ENCODE measurements at places on chromosomes 3 and 15.

DNA sequence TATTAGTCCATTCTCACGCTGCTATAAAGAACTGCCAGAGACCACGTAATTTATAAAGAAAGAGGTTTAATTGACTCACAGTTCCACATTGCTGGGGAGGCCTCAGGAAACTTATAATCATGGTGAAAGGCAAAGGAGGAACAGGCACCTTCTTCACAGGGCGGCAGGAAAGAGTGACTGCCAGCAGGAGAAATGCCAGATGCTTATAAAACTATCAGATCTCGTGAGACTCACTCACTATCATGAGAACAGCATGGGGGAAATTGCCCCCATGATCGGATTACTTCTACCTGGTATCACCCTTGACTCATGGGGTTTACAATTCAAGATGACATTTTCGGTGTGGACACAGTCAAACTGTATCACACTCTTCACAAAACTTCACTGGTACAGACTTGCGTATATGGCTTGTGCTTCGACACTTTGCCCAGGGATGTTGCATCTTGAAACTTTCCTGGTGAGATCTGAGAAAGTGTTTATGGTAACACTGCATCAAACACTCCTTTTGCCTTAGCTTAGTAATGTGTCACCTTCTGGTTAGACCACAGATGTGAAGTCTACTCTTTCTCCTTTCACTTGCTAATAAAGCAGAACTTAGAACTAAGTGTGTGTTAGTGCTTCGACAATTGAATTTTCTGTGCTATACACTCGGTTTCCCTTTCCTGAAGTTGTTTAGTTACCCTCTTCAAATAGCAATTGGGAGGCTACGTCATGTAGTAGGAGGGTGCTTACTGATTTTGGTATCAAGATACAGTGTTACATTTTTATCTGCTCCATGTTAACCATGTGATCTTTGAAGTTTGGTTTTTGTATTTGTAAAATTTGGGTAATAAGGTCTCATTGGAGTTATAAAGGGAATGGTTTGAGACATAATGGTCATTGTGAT, 185.7 kb downstream of the LPP start:
- DNase-seq, result no peak

DNA sequence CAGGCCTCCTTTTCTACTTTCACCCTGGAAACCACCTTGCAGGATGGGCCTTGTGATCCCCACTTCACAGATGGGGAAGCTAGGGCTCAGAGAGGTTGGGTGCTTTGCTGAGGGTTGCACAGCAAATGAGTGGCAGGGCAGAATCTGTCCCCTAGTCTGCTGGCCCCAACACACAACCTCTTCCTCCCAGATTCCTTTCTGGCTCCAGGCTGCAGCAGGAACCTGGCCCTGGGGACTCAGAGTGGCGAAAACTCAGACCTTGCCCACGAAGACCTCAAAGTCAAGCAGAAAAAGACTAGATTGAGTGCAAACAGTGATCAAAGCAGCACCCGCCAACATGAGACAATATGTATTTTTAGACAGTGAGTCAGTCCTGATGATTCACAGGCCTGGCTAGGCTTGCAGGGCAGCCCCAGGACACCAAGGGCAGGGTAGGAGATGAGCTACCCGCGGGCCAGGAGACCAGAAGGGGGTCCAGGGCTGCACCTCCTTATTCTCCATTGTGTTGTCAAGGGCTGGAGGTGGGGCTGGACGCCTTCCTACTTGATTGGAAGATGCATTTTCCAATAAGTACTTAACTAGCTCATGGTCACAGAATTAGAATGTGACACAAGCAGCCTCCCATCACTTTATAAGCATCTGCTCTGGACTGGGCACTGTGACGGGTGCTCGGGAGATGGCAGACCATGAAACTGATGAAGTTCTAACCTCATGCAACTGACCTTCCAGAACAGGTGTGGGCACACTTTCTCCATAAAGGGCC, 23.9 kb downstream of the GOLGA6L2 start:
- no peak for DNase-seq

GRCh38 chr3:58254144-58254543, 16.6 kb downstream of the ABHD6 start:
- no peak for DNase-seq

GRCh38 chr3:88034491-88035275, 24.1 kb downstream of the CGGBP1 start:
- DNase-seq, result no peak

DNA sequence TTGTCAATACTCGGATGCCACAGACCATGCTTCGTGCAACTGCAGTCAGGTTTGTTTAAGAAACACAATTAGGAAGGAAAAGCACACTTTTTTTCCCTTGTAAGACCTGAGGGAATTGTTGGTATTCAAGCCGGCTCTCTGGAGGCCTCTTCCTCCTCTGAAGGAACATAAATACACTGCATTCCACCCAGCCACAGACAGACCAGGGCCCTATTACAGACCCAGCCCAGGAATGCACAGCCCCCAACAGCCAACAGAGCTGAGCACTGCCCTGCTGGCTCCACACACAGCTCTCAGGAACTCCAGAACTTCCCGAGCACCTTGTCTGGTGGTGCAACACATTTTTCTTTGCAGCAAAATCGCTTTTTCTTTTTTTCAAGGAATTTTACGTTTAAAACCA, 488.7 kb upstream of the PROK2 start:
- DNase-seq, result no peak

- DNase-seq, result no peak
Observed at GRCh38 chr3:146472611-146473010, 3.2 kb upstream of the PLSCR2 start.

GRCh38 chr3:79878708-79879107, 110.9 kb upstream of the ROBO1 start:
- no peak for DNase-seq

- no peak for DNase-seq
Observed at GRCh38 chr15:78023865-78024518, 53.5 kb downstream of the TBC1D2B start.

DNA sequence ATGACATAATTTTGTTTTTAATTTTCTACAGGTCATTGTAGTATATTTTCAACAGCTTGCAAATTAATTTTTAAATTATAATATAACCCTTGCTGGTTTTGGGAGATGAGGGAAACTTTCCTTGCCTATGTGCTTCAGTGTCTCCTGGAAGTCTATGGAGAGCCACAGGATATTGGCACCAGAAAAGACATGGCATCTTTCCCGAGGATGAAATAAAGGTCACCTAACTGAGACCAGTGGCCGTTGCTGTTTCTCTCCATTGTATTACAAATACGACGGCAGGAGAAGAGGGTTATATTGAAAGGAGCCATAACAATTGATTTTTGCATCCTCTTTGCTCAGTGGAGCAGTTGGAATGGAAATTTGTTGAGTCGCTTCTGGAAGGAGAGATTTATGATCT, 19.9 kb upstream of the AQP9 start:
- no peak for DNase-seq

GRCh38 chr3:173340626-173341025, 56.9 kb upstream of the NLGN1 start:
- no peak for DNase-seq

GRCh38 chr15:70833861-70834765, 19.8 kb downstream of the LARP6 start:
- no peak for DNase-seq

- DNase-seq, result no peak
Observed at GRCh38 chr3:71101014-71101413, 482.5 kb downstream of the FOXP1 start.

DNA sequence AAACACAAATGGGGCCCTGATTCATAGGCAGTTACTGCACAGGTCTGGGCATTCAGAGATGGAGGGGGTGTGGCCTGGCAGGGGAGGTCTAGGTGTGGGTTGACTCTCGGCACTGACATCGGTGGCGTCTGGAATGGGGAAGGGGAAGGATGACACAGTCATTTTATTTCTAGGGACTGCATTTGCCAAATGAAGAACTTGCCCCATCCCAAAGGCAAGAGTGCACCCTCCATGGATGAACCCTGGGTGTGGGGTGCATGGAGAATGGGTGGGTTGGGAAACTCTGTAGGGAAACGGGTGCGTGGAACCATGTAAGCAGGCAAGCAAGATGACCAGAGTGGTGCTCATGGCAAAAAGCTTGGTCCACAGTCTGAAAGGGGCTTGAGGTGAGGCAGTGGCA, 24.5 kb downstream of the SLC6A20 start:
- DNase-seq, result no peak

- DNase-seq, result no peak
Observed at GRCh38 chr15:101651554-101652097, 555 bp downstream of the TM2D3 start.

DNA sequence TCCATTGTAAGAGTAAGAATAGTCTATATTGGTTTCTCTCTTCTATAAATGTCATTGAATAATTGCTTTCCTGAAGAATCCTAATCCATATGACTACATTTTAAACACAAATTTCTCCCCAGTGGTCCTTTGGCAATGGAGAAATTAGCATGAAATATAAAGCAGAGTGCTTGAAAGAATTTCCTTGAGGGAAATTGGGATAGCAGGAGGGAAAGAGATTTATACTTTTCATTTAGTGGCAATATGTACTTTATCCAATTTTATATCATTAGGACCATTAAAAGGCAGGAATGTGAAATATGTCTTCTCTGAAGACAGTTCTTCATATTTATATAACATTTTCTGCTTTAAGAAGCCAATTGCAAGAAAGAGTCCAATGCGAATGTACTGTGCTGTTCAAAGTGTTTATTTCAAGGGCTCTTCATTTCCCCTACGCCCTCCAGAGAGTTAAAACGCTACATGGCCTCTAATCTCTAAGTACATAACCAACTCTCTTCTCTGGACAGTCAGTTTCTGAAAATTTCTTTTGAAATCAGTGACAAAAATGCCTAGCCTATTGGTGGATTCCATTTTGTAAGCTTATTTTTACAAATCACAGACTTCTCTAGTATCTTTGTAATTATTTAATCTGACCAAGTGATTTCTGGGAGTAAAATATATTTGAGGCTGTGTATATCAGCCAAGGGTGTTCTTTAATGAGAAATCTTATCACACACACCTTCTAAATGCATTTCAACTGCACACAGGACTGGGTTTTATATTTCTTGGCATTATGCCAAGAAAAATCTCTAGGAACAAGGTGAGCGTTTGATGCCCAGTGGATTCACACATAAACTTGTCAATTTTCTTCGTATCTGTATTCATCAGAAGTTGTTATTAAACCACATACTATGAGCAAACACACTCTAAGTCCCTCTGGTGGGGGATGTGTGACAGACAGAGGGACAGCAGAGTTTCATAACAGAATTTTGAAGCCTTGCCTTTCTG, 51.2 kb downstream of the KCNAB1 start:
- no peak for DNase-seq

DNA sequence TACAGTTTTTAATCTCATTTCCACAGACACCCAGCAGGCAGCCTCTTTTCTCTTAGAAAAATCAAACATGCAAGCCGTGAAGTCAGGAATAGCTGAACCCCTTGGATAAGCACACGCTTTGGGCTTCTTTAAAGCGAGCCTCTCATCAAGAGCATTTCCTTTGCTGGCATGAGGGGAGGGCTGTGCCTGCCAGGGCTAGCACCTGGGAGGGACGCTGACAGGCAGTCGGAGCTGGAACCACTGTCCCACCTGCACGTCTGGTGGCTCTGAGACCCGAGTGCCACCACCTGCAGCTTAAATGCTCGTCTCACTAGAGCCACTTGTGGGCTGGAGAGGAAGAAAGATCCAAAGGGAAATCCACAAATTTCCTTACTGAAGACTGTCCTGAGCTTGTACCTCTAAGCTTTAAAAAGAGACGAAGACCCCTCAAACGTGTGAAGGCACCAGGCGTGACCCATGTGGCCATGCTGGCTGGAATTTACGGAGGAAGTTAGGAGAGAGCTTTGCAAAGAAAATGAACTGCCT, 9.4 kb downstream of the MAP6D1 start:
- DNase-seq, result no peak

- no peak for DNase-seq
Observed at GRCh38 chr15:22936577-22937472, 43.3 kb downstream of the CYFIP1 start.

GRCh38 chr3:50490424-50490823, 13.0 kb downstream of the CACNA2D2 start:
- no peak for DNase-seq

GRCh38 chr3:99774467-99774866, 43.2 kb upstream of the CMSS1 start:
- no peak for DNase-seq

DNA sequence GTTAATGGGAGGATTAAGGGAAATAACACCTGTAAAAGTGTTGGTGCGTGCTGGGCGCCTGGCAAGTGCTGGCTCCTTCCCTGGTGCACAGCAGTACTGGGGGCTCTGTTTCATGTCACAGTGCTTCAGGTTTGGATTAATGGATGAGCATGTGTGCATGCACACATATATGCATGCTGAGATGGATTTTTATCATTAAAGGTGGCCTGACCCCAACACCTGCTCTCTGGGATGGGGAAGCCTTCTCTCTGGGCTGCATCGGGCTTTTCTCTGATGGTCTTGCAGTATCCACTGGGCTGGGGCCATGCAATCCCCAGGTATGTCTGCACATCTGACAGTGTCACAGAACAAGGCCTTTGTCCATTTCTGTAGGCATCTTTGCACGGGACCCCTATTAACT, 127.5 kb upstream of the PLXNA1 start:
- DNase-seq, result no peak

DNA sequence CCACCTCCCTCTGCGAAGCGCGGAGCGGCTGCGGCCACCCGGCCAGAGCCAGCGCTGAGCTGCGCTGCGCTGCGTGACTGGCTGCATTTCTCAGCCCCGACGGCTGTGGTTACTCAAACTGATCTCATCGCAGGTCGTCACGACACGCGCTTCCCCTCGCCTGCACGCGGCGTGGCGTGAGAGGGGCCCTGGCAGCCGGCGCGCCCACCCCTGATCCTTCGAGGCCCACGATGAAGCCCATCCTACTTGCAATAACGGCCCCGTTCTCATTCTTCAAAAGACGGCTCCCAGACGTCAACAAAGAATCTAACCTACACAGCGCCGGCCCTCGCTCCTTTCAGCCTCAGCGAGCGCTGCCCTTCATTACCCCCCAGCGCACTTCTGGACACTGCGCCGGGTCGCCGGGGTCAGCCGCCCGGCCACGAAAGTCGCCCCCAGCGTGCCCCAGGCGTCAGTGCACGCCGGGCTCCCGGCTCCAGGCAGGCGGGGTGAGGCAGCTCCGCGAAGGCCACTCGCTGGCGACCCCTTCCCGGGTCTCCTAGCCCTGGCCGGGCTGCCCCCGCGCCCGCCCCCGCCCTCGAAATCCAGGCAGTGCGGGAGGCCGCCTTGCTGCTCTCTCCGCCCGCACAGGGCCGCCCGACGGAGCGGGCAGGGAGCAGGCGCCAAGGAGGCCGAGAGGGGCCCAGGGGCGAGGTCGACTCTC, 9.9 kb upstream of the LEKR1 start:
- peak; percentile 15 for DNase-seq

DNA sequence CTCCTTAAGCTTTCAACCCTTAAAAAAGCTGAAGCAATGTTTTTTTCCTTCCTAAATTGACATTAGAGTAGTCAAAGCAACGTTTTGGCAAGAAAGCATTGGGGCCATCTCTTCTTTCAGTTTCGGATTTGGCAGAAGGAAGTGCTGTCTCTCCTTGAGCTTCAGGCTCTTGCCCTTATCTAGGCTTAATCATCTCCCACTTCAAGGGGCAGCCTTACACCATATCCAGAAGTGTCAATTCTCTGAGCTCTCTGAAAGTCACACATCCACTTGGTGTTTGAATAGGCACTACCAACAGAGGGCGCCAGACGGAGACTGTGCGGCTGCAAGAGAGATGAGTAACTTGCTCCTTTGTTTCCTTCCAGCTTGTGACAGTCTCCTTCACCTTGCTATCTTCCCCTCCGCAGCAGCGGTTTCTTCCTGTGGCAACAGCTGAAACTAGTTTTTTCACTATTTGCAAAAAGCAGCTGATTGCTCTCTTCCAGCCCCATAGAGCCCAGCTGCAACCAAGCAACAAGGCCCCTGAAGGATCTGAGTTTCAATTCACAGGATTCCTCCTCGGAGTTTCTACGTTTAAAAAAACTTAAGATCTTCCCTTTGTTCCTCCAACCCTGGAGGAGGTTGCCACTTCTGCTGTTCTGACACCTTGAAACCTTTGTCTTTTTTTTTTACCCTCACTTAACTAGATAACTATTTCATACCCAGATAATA, 147.0 kb upstream of the SLCO3A1 start:
- peak; percentile 54 for DNase-seq

Data from stimulated activated CD4-positive, alpha-beta T cell treated with anti-CD3 and anti-CD28 coated beads, Interleukin-1b, Interleukin-23, amount 100 ng/mL, for 1 hour (primary cell).